ENCODE measurements at places on chromosomes 6 and 20.

GRCh38 chr20:61969806-61970205 is 95.9 kb downstream of the TAF4 start:
- no peak overlapping the region for H3K27ac ChIP-seq
- H3K36me3 ChIP-seq, result peaks cover 12% of the 10 kb centered on the region
- H3K4me1 ChIP-seq, result no peaks in the 10 kb centered on the region
- DNase-seq, result no peak
- peaks cover 6% of the 10 kb centered on the region for H3K27me3 ChIP-seq

DNA sequence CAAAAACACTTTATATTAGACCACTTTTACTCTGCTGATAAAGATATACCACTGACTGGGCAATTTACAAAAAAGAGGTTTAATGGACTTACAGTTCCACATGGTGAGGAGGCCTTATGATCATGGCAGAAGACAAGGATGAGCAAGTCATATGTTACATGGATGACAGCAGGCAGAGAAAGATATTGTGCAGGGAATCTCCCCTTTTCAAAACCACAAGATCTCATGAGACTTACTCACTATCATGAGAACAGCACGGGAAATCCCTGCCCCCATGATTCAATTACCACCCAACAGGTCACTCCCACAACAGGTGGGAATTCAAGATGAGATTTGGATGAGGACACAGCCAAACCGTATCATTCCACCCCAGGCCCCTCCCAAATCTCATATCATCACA is 1383.8 kb upstream of the MAP3K7 start:
- no peak overlapping the region for H3K4me3 ChIP-seq
- H3K36me3 ChIP-seq, result no peaks in the 10 kb centered on the region
- H3K27ac ChIP-seq, result no peak overlapping the region
- H3K4me1 ChIP-seq, result no peaks in the 10 kb centered on the region
- H3K27me3 ChIP-seq, result no peaks in the 10 kb centered on the region
- DNase-seq, result no peak

GRCh38 chr6:160041608-160042007 is 72.7 kb downstream of the IGF2R start:
- no peak overlapping the region for H3K4me3 ChIP-seq
- peaks cover 58% of the 10 kb centered on the region for H3K36me3 ChIP-seq
- H3K4me1 ChIP-seq, result peaks cover 43% of the 10 kb centered on the region

GRCh38 chr20:47680804-47681529 is 104.3 kb downstream of the SULF2 start:
- H3K36me3 ChIP-seq, result no peaks in the 10 kb centered on the region
- DNase-seq, result no peak
- no peaks in the 10 kb centered on the region for H3K27me3 ChIP-seq

DNA sequence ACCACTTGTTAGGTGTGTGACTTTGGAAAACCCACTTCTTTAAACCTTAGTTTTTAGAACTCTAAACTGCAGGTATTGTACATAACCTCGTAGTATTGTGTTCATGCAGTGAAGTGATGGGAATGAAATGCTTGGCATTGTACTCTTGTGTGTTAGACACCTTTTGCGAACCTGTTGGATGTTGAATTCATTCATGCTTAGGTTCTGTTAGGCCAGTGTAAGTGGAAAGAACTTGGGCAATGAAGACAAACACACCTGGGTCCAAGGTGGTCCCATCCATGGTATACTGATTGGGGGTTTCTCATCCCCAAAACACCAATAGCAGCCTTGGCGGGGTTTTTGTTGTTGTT is 1.2 kb downstream of the ANKRD6 start:
- no peak for DNase-seq
- H3K27ac ChIP-seq, result peak overlapping the region; percentile 71
- peaks cover 24% of the 10 kb centered on the region for H3K4me1 ChIP-seq
- H3K36me3 ChIP-seq, result no peaks in the 10 kb centered on the region
- peak overlapping the region; percentile 80 for H3K4me3 ChIP-seq

DNA sequence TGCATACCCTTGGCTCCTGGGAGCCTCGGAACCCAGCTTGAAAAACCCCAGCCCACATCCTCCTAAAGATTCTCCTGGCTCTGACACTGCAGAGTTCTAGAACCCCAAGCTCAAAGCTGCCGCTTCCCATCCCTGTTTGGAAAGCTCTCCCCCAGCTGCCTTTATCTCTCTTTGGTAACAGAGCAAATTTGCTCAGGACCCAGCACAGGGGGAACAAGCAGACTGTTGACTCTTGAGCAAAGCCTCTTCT is 38.9 kb downstream of the HNF4A start:
- H3K4me1 ChIP-seq, result no peaks in the 10 kb centered on the region
- H3K27ac ChIP-seq, result no peak overlapping the region
- peaks cover 10% of the 10 kb centered on the region for H3K27me3 ChIP-seq
- H3K4me3 ChIP-seq, result no peak overlapping the region
- DNase-seq, result no peak

DNA sequence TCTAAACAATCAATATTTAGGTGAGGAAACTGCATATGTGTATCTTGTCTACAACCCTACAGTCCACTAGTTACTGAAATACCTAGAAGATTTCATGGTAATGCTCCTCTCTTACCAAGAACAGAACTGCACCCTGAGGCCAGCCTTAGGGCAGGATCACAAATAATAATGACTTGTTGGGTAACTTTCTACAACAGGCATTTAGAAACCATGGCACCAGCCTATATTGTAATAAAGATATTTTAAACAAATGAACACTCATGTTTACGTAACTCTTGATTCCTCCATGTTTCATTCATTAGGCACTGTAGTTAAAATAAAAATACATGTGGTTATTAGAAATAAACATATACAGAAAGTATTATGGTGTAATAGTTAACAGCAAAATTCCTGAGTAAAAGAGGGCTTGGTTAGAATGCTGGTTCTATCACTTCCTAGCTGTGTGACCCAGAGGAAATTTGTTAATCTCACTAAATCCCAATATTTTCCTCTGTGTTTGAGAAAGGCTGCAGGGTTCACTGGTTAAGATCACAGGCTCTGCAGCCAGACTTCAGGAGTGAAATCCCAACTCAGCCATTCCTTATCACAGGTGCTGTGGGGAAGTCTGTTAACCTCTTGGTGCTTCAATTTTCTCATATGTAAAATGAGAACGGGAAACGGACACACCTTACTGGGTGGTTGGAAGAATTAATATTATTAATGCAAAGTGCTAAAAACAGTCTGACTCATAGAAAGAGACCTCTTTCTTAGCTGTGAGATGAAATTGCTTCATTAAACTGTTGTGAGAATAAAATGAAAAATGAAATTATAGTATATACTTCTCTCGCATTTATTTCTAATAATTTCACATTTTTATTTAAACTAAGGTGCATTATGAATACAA is 8.5 kb downstream of the HMGN3 start:
- H3K27me3 ChIP-seq, result no peaks in the 10 kb centered on the region
- no peaks in the 10 kb centered on the region for H3K4me1 ChIP-seq
- DNase-seq, result no peak
- no peak overlapping the region for H3K27ac ChIP-seq

DNA sequence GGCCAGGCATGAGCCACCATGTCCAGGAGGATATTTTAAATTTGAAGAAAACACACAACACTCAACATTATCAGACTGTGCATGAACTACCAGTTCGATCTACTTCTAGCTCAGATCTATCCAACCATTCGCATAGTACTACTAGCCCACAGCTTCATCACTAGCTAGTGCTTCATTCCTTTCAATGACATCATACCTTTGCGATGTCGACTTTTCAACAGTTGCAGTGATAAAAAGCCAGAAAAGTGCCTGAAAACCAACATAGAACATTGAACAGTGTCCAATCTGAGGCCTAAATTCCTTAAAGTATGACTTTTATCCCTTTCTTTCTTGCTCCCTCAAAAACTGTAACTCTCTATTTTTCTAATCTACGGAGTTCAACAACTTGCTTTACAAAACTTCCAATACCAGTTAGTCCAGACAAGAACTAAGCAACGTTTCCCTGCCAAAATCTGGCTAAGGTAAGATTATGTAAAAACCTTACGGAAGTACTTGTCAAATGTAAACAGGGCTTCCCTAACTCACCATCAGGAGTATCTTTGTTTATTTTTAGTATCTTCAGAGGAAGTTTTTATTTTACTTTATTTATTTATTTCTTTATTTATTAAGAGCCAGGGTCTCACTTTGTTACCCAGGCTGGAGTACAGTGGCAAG is 434.0 kb upstream of the JARID2 start:
- peaks cover 8% of the 10 kb centered on the region for H3K36me3 ChIP-seq
- no peak for DNase-seq
- no peak overlapping the region for H3K27ac ChIP-seq
- no peaks in the 10 kb centered on the region for H3K4me1 ChIP-seq
- H3K4me3 ChIP-seq, result no peak overlapping the region
- no peaks in the 10 kb centered on the region for H3K27me3 ChIP-seq

- peaks cover 13% of the 10 kb centered on the region for H3K27me3 ChIP-seq
- no peak overlapping the region for H3K27ac ChIP-seq
- no peak for DNase-seq
- no peaks in the 10 kb centered on the region for H3K4me1 ChIP-seq
- H3K4me3 ChIP-seq, result no peak overlapping the region
Observed at GRCh38 chr20:3446779-3447178, 24.0 kb upstream of the ATRN start.

Measured in activated CD4-positive, alpha-beta T cell treated with anti-CD3 and anti-CD28 coated beads, Interleukin-2, amount 10 ng/mL, durations not matched to agents 7 days and 5 days (primary cell).